ENCODE measurements at places on chromosomes 2 and 18.
A peak's percentile ranks its signal among the peaks of the same experiment; 100 is the strongest.

GRCh38 chr2:1081451-1082225, 131.0 kb downstream of the SNTG2 start:
- DNase-seq, result no peak

DNA sequence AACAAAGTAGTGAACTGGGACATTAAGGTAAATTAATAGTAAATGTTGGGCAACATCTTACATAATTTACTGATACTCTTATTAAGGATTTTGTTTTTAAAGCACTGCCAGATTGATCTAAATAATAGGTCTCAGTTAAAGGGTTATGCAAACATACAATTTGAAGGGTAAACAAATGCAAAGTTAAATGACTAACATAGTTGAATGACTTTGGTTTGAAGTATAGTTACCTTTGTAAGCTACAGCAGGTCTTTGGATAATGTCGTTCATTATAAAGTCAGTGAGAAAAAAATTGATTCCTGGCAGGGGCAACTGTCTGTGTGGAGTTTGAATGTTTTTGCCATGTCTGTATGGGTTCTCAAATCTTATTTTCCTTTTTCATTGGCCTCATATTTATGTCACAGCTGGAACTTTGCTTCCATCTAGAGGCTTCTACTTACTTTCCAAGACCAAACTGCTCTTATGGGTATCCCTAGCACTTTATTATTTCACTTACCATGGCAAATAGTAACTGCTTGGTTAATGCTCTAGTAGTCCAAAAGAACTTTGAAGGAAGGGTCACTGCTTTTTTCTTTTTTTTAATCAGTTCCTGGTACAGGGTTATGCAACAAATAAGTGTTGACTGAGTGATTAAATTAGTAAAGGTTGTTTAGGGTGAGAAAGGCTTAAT, 107.8 kb downstream of the NBEAL1 start:
- no peak for DNase-seq

GRCh38 chr2:190574169-190574568, 39.6 kb upstream of the NEMP2 start:
- no peak for DNase-seq

GRCh38 chr2:226794751-226795171, 4.9 kb downstream of the IRS1 start:
- no peak for DNase-seq

- no peak for DNase-seq
Measured at GRCh38 chr2:21245565-21245964, 121.8 kb downstream of the TDRD15 start.

- no peak for DNase-seq
Measured at GRCh38 chr2:136191041-136191440, 73.1 kb upstream of the CXCR4 start.

DNA sequence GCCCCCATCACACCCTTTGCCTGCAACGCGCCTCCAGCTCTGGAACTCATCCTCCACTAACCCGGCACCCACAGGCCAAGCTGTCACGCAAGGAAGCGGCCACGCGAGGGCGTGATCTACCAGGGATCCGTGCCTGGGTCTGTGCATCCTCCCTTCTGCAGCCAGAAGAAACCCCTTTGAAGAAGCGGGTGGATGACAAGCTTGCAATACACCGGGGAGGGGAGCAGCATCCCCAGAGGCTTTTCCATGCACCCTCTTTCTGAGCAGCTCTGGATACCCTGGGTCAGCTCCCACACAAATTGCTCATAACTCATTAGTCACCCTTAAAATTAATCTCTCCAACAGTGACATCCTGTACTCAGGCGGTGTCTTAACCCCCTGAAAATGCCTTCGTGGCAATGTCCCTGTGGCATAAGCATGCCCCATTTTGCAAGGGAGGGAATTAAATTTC, 47.6 kb downstream of the PDCL3 start:
- peak; percentile 65 for DNase-seq

DNA sequence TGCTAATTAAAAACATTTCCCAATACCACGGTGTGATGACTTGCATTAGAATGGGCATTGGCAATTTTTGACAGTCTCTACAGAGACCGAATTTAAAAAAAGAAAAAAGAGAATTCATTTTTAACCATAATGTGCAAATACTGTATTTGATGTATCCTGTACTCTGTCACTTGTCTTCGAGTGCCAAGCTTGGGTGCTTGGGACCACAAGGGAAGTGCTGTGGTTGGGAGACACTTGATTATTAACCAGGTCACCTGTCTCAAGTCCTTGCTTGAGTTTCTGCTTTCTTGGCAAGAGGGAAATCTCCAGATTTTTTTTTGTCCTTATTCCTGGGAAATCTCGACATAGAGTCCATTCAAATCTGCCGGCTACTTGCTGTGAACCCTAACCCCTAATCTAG, 209.0 kb downstream of the MC4R start:
- DNase-seq, result no peak

- DNase-seq, result no peak
Measured at GRCh38 chr18:78891185-78891762, 88.3 kb upstream of the SALL3 start.

DNA sequence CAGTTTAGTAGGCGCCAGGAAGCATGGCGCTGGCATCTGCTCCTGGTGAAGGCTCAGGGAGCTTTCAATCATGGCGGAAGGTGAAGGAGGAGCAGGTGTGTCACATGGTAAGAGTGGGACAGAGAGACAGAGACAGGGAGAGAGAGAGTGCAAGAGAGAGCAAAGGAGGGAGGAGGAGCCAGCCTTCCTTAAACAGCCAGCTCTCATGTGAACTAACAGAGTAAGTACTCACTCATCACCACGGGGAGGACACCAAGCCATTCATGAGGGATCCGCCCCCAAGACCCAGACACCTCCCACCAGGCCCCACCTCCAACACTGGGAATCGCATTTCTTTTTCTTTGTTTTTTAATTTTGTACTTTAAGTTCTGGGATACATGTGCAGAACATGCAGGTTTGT, 40.8 kb upstream of the CLASP1 start:
- no peak for DNase-seq

DNA sequence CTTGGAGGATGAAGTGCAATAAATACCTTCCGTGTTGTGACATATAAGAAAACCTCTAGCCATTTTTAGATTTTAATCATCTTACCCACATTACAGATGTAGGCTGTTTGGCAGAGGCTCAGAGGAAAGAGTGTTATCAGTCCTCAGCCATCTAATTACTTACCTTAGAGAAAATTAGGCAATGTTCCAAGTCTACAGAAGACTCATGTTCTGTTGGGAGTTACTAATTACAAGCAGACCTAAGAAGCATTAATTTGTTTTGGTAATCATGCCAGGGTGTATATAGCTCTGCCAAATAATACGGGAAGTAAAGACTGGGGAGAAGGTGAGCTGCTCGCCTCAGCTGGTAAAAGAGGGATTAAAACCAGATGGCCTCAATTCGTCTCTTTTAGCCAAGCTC, 125.8 kb upstream of the PGAP1 start:
- no peak for DNase-seq

DNA sequence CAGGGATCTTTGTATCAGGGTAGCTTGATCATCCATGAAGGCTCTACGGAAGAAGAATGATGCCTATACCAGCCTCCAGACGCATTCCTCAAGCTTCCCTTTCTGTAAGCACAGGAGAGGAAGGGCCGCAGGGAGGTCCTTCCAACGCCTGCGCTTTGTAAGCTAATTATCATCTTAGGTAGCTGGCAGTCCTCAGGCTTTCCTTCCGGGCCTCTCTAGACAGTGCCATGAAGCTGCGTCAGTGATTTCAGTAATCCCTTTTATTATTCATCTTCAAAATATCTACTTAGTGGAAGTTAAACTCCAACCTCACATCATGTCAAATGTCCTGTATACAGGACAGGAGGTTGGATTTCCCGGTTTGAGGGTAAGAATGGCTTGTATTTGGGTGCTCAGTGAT, 92.3 kb downstream of the ETAA1 start:
- no peak for DNase-seq

DNA sequence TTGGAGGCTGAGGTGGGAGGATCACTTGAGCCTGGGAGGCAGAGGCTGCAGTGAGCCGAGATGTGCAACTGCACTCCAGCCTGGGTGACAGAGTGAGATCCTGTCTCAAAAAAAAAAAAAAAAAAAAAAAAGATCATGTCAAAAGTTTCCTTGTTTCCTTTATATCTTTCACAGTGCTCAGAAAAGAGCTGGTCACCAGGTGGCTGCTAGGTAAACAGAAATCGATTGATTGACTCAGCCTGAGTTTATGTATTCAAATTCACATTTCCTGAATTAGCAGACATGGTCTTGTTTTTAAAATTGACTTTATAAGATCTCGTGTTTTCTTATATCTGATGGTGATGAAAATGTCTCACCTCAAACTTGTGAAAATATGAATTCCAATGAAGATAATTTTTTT, 261.8 kb upstream of the FANCL start:
- no peak for DNase-seq

- no peak for DNase-seq
Measured at GRCh38 chr2:170813611-170814532, 2.8 kb upstream of the GAD1 start.

GRCh38 chr2:57936216-57936615, 110.4 kb upstream of the VRK2 start:
- DNase-seq, result no peak

DNA sequence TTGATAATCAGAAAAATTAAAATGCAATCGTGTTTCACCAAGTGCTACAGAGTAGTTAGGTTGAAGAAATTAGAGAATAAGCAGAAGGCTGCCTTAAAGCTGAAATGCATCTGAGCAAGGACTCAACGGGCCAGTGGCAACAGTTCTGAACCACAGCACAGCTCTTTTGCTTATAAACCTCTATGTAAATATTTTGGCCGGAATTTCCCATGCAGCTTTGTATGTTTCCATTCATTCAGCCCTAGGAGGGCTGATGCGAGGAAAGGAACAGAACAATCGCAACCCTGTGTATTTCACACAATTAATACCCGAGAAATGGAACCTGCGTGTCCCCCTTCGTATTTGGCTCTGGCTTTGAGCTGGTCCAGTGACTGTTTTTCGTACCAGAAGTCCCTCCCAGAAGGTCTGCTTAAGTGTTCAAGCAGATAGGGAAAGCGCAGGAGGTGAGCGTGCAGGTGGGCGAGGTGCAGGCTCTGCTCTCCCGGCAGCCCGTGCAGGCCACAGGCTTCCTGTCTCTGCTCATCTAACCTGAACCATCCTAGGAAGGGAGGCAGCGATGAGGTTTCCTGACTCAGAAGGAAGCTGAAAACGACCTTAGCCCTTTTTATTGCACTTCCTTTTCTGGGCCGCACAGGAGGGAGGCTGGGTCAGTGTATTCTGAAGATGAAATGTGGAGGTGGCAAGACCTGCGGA, 67.3 kb downstream of the ASB1 start:
- DNase-seq, result peak; percentile 25

DNA sequence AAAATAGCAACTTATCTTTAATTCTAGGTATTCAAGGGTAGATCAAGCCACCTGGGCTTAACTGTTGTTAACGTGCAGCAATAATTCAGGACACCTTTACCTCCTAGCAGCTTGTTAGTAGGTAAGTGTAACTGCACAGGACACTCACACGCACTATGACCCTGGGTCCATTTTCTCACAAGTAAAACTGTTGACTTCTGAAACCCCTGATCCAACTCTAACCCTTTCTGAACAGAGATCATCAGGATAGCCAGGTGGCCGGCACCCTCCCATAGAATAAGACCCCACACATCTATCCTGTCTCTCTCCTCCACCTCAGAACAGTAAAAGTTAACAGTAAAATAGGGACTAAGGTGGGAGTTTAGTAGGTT, 610 bp downstream of the SPC25 start:
- DNase-seq, result no peak

DNA sequence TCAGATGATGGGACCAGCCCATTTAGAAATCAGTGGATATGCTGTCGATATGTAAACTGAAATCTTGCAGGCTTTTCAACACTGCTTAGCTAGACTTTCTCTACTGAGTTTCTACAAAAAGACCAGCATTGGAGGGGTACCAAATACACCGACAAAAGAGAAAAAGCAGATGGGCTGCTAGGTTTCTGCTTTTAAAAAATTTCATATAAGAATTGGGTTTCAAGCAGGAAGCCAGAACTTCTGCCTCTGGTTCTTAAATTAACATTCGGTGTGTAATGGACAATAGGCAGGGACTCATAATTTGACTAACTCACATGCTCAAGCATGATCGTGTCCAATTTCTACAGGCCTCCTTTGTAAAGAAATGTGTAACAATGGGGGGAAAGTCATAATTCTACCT, 3.1 kb downstream of the ARL4C start:
- no peak for DNase-seq

DNA sequence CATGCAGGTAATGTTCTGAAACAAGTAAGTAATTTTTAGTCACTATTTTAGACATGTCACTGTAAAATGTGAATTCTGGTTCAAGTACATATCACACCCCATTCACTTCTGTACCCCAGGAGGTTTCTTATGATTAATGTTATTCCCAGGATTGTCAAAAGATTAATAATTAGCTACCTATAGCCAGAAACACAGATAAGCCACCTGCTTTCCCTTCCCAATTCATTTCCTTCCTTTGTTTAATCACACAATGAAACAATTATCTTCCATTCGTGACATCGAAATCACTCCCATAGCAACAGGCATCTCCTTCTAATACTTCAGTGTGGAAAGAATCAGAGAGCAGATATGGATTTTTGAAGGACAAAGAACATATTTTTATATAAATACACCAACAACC, 1650.3 kb upstream of the CELF4 start:
- DNase-seq, result no peak

GRCh38 chr2:209277444-209277843, 146.4 kb upstream of the MAP2 start:
- no peak for DNase-seq

DNA sequence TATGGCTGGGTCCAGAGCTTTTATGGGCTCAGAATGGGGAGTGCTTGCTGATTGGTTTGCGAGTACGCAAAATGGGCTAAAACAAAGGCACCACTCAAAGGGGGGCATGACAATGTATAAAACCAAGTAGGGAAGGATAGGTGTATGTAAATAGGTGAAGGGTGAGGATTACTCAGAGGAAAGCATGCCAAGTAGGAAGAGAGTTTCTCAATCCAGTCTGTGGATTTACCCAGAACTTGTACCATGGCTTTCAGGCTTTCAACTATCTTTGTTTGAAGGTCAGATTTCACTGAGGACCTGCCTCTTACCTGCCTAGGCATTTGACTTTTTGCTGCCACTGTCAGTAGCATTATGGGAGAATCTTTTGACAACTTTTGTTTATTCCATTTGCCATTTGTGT, 92.3 kb downstream of the RAB3GAP1 start:
- DNase-seq, result no peak

DNA sequence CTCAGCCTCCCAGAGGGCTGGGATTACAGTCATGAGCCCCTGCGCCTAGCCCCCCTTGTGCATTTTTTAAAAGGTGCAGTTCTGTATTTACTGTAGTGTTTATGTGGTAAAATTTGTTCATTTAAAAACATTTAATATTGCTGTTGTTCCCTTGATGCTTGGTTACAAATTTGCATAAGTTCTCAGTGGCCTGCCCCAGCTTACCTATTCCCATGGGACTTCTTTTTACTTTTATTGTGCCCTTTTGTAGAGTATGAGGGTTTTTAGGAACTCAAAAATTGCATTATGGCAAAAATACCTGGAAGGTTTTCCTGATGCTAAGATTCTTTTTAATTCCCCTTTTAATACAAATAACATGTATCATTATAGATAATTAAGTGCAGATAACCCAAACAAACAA, 63.0 kb downstream of the DGKD start:
- no peak for DNase-seq

- DNase-seq, result no peak
Measured at GRCh38 chr2:17733599-17733998, 20.0 kb downstream of the SMC6 start.

- DNase-seq, result peak; percentile 52
Measured at GRCh38 chr2:234951664-234952269, at the start of gene SH3BP4. Gene SH3BP4, plus strand, starts transcription at chr2:234952017. Its CDS starts 82,986 bp downstream, at chr2:235035003.

Data from activated T-cell treated with anti-CD3 and anti-CD28 coated beads for 48 hours (primary cell).